ENCODE measurements at places on chromosomes 2 and 18.

GRCh38 chr2:113252047-113252590 lies 26.6 kb downstream of the PAX8 start:
- no peak for DNase-seq

- DNase-seq: no peak
These were observed 57.4 kb downstream of the SP100 start for GRCh38 chr2:230473378-230473777.

DNA sequence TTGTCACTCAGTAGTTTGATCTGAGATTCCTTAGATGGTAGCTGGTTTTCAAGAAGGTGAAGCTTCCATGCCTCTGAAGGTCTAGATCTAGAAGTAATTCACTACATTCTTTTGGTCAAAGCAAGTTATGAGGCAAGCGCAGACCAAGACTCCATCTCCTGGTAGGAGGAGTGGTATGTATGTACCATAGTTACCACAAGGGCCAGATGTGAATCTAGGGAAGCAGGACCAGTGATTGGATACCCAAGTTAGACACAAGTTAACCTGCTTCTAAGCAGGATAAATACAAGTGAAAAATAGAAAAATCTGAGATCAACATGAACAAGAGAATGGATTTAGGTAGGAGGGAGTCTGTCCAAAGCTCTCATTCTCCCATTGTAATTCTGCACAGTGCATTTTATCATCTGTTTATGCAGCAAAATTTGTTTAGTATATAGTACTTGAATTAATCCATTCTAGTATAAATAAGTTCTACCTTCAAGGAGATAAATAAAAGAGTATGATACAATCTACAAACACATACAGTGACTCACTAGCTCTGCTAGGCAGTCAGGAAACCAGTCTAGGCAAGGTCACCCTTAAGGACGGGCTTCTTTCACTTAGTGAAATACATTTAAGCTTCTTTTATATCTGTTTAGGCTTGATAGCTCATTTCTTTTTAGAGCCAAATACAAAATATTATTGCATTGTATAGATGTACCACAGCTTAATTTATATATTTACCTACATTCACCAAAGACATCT lies 14.2 kb upstream of the DOCK10 start:
- DNase-seq: no peak

DNA sequence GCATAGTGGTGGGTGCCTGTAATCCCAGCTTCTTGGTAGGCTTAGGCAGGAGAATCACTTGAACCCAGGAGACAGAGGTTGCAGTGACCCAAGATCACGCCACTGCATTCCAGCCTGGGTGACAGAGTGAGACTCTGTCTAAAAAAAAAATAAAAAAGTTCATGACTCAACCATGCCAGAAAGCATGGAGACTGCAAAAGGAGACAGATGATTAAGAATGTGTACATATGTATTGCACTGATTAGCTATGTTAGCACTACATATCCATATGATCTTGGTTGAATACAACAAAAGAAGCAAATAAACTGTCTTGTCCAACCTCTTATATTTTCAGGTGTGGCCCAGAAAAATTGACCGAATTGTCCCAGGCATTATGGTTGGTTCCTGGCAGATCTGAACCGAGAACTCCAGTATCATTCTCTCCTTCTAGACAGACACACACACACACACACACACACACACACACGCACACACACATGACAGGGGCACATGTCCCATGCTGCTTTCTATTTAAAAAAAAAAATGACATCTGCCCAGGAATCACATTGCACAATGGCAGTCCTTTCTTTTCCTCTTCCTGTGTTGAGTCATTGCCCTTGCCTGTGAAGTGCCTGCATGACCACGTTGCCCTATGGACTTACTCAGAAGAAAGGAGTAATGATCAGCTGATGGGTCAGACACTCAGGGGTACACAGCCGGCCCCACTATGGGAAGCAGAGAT lies 65.6 kb downstream of the MYCN start:
- DNase-seq: no peak

GRCh38 chr2:65050931-65051330 lies 5.3 kb upstream of the CEP68 start:
- DNase-seq: no peak

DNA sequence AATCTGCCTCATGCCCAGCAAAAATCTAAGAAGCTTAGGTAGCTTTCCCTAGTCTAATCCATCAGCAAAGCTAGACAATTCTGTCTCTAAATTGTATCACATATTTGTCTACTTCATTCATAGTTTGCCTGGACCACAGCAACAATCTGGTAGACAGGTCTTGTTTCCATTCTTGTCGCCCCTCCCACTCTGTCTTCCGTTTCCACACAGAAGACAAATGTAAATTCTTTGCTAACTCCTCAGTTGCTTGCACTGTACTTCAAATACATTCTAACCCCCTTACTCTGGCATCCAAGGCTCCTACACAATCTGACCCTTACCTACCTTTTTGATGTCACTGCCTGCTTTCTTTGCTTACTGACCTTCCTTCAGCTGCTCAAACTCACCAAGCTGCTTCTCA lies 40.1 kb downstream of the THUMPD2 start:
- no peak for DNase-seq

Measured in stimulated activated CD4-positive, alpha-beta T cell treated with anti-CD3 and anti-CD28 coated beads, Interleukin-12 subunit alpha, Interleukin-12 subunit beta, amount 100 ng/mL, for 48 hours (primary cell).